Cardiac septum (tissue), 1 donor: ENCODE measurements at places on chromosomes 1 and 21. TPM values are rescaled to one million over a fixed set of nuclear protein-coding genes. Genes with fewer than 3 reads are reported as not detected.
A peak's percentile ranks its signal among the peaks of the same experiment; 100 is the strongest.

The FAM151A gene
- 0.22 TPM for total RNA-seq

The MRPL20 gene
- total RNA-seq = 127 TPM

The BEND5 gene
- 3.2 TPM for total RNA-seq

The FCGR3A gene
- total RNA-seq = 14.7 TPM

The COL6A1 gene
- 140 TPM for total RNA-seq

The TMEM51 gene
- 2.8 TPM for total RNA-seq

The LPAR3 gene
- 2.0 TPM for total RNA-seq

The EFNA4 gene
- 1.9 TPM for total RNA-seq

The EPHB2 gene
- total RNA-seq = 0.81 TPM

The C1orf87 gene
- total RNA-seq = not detected

The NTRK1 gene
- total RNA-seq = 1.4 TPM

The CRYAA gene
- not detected for total RNA-seq

DNA sequence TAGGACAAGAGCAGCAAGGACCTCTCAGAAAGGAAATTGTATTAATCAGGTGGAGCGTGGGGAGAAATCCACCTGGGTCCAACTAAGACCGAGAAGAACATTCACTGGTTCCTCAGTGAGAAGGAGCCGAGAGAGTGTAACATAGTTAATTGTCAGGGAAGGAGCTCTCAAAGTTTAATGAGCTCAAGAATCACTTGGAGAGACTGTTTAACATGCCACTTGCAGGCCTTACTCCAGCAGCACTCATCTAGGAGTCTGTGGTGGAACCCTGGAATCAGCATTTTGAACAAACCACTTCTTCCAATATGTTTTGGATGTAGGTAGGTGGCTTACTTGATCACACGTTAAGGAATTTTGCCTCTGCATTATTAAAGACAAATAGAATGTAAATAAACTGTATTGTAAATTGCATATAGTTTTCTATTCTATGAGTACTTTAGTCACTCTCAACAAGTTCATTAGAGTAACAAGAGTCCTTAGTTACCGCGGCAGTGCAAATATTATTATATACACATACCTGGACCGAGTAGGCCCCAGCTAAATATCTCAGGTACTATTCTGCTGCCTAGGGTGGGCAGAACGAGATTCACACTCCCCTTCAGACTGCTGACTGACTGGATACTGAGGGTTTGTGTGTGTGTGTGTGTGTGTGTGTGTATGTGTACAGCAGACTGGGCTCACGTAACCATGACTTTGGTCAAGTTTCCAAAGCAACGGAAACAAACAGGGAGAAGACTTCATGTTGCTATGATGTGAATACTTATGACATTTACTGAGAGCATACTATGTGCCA, 203.2 kb upstream of the USP24 start:
- DNase-seq = no peak

GRCh38 chr1:202162418-202163280, 2.2 kb upstream of the PTPN7 start:
- no peak for DNase-seq

GRCh38 chr1:195715652-195716051, 892.6 kb downstream of the KCNT2 start:
- no peak for DNase-seq

DNA sequence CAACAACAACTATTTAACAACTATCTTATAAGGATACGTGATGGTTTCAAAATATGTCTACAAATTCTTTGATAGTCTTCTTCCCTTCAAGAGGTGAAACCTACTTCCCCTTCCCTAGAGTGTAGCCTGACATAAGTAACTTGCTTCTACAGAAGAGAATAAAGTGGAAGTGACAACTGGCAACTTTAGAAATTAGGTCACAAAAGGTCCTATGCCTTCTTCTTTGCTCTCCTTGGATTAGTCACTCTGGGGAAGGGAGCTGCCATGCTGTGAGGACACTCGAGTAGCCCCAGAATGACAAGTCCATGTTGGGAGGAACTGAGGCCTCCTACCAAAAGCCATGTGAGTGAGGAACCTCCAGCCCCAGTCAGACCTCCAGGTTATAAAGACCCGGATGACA, 19.2 kb downstream of the EFCAB14 start:
- DNase-seq = no peak

- DNase-seq = no peak
These were observed 91.3 kb downstream of the KIRREL1 start for GRCh38 chr1:158084747-158085146.

- DNase-seq = no peak
These were observed 119.8 kb downstream of the SDCCAG8 start for GRCh38 chr1:243375596-243375995.

DNA sequence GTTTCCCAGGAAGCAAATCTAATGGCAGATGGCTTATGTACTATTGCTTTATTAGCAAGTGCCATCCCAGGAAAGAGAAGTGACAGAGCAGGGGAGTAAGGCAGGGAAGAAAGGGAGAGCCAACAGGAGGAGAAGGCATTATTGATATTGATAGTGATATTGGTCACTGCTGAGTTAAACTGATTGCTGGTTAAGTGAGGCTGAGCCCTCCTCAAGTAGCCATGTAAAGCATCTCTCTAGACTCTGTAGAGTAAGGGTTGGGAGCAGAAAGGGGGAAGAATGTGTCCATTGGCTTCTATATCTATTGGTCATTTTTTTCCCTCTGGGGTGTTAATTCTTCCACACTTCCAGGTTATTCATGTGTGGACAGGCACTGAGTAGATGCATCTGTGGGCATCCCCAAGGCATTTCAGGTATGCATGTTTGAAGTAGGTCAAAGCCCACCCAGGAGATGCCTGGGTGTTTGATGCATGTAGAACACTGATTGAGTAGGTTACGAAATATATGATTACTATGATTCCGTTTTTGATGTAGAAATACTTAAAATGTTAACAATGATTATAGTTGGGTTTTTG, 290.5 kb upstream of the DPYD start:
- no peak for DNase-seq

DNA sequence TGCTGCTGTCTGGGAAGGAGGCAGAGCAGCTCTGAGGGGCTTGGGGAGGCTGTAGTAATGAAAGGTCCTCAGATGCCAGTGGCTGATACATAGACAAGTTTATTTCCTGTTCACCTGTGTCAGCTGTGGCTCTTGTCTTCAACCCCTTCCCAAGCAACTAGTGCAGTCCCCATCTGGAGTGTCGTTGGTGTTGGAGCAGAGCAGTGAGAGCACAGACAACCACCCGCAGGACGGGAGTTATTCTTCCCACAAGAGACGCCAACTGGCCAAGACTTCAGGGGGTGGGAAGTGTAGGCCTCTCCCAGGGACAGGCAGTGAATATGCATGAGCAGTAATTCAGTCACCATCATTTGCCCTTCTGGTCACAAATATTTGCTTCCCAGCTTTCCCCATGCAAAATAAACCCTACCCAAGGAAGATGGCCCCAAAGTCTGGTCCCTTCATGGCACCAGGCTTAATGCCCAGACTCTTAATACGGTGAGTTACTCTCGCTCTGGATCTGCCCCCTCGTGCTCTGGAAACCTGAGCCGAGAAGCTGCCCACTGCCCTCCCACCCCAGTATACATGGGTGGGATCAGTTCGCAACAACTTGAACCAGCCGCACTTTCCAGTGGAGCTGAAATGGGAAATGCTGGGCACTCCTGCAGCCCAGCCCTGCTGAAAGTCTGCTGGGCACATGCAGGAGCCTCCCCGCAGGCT, 153.5 kb upstream of the COL6A1 start:
- no peak for DNase-seq

GRCh38 chr1:208803011-208803811, 559.0 kb upstream of the PLXNA2 start:
- no peak for DNase-seq

GRCh38 chr1:67997746-67998145, 52.7 kb downstream of the DIRAS3 start:
- no peak for DNase-seq

GRCh38 chr1:226597616-226598454, 49.3 kb downstream of the STUM start:
- DNase-seq = peak; percentile 47

GRCh38 chr21:42003051-42003461, 7.1 kb downstream of the ZBTB21 start:
- DNase-seq = no peak

DNA sequence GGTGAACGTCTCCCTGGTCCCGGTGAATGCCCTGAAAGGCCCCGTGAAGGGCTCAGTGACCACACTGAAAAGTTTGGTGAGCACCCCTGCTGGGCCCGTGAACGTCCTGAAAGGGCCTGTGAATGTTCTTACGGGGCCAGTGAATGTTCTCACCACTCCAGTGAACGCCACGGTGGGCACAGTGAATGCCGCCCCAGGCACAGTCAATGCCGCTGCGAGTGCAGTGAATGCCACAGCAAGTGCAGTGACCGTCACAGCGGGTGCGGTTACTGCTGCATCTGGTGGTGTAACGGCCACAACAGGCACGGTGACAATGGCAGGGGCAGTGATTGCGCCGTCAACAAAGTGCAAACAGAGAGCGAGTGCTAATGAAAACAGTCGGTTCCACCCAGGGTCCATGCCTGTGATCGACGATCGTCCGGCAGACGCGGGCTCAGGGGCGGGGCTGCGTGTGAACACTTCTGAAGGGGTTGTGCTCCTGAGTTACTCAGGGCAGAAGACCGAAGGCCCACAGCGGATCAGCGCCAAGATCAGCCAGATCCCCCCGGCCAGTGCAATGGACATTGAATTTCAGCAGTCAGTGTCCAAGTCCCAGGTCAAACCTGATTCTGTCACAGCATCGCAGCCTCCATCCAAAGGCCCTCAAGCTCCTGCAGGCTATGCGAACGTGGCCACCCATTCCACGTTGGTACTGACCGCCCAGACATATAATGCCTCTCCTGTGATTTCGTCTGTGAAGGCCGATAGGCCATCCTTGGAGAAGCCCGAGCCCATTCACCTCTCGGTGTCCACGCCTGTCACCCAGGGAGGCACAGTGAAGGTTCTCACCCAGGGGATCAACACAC, 41.5 kb downstream of the ZBTB17 start:
- DNase-seq = no peak

GRCh38 chr1:27656157-27656893, 15.7 kb downstream of the IFI6 start:
- DNase-seq = no peak

DNA sequence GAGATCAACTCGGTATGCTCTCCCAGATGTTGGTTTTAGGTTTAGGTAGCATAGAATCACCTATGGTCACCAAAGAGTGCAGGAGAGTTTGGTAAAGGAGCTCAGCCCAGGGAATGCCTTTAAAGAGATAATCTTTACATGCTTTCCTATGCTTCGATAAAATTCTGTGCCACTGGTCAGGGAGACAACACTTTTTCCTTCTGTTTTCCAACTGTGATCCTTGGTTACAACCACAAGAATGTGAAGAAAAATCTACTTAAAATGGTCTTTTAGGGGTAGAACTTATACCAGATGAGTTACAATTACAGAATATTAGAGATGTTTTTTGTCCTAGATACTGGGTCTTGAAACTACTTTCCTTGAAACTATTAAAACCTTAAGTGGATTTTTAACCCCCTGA, 895.6 kb downstream of the TTLL7 start:
- DNase-seq = no peak

- no peak for DNase-seq
These were observed 126.4 kb downstream of the PLXNA2 start for GRCh38 chr1:208117826-208118225.

- DNase-seq = peak; percentile 92
These were observed 106.1 kb downstream of the KIAA0319L start for GRCh38 chr1:35451125-35451528.

DNA sequence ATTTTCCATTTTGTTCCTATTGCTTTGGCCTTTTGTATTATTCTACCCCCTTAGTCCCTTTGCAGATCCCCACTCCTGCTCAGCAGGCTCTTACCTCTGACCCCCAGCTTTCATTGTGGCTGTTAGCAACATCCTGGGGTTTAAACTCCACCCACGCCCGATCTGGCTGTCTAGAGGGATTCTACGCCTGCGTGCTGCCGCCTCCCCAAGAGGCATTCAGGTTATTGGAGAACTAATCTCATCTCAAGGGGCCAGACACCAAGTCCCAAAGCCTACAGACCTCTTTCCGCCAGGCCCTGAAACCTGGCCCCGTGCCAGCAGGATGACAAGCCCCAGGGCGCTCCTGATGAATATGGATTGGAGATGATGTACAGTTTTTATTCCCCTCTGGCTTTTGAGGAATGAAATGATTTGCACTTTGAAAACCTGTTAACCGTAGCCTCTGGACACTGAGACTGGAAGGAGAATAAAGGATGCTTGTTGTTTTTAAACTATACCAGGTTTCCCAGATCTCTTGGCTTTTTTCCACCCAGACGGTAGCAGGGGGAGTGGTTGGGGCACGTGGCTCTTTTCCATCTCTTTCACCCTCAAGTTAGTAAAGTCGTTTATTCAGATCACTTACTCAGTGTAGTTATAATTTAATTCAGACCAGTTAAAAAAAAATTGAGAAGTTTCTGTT, 14.5 kb upstream of the IKBKE start:
- DNase-seq = no peak

GRCh38 chr1:247317702-247318101, 14.0 kb downstream of the ZNF496 start:
- DNase-seq = no peak

DNA sequence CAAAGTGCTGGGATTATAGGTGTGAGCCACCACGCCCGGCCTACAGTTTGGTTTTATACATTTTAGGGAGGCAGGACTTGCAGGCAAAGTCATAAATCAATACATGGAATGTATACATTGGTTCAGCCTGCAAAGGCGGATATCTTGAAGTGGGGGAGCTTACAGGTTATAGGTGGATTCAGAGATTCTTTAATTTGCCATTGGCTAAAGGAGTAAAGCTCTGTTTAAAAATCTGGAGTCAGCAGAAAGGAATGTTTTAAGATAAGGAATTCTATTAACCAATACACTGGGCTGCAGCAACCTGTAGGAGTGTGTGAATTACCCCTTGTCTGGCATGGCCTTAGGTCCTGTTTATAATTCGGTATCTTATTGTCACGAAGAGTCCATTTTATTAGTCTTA, 57.6 kb downstream of the OPTC start:
- no peak for DNase-seq

GRCh38 chr1:21510885-21511578, 1.8 kb downstream of the ALPL start:
- no peak for DNase-seq

- peak; percentile 62 for DNase-seq
These were observed 760 bp upstream of the NPHP4 start for GRCh38 chr1:5992814-5993555.

- DNase-seq = no peak
These were observed 12.8 kb downstream of the EIF2B3 start for GRCh38 chr1:44973645-44974044.

DNA sequence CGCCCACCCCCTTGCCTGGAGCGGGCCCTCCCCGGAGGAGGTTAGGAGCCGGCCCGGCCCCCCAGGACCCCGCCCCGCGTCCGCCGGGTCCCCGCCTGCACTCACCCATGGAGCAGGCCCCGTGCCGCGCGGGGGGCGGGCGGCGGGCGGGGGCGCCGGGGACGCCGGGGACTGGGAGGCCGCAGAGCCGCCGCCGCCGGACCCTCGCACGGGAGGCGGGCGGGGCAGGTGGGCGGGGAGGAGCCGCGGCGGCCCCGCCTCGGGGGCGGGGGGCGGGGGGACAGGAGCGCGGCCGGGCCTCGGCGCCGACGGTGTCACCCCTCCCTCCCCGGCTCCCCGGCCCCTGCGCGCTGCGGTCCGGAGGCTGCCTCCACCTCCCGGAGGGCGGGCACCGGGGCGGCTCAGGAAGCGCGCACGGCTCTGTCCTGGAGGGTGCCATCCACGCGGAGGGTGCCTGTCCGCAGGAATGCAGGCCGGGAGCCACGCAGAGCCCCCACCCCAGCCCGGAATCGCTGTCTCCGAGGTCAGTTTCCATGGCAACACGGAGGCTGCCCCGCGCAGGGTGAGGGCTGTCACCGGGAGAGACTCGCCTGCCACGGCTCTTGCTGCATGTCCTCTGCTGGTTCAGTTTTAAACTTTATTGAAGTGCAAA, 5.9 kb upstream of the PLEKHG5 start:
- no peak for DNase-seq
